Heart right ventricle (tissue), 16 donors: ENCODE measurements at places on chromosomes 3 and 15.

DNA sequence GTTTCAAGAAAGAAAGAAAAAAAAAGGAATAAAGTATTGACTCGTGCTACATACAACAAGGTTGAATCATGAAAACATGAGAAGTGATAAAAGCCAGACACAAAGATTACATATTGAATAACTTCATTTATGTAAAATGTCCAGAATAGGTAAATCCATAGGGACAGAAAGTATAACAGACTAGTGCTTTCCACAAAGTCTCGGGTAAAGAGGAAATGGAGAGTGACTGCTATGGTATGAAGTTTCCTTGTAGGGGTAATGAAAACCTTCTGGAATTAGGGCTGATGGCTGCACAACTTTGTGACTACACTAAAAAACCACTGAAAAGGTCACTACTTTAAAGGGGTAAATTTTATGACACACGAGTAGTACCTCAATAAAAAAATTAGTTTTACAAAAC, 13.0 kb downstream of the LRRFIP2 start:
- H3K4me1 ChIP-seq: peaks cover 13% of the 10 kb centered on the region
- H3K4me3 ChIP-seq: no peak overlapping the region
- DNase-seq: no peak
- no peak overlapping the region for H3K27ac ChIP-seq
- H3K36me3 ChIP-seq: no peaks in the 10 kb centered on the region
- H3K27me3 ChIP-seq: no peaks in the 10 kb centered on the region

GRCh38 chr3:65560901-65561300, 477.8 kb downstream of the MAGI1 start:
- H3K4me1 ChIP-seq: peaks cover 18% of the 10 kb centered on the region
- no peaks in the 10 kb centered on the region for H3K36me3 ChIP-seq
- no peak for DNase-seq
- no peaks in the 10 kb centered on the region for H3K27me3 ChIP-seq

DNA sequence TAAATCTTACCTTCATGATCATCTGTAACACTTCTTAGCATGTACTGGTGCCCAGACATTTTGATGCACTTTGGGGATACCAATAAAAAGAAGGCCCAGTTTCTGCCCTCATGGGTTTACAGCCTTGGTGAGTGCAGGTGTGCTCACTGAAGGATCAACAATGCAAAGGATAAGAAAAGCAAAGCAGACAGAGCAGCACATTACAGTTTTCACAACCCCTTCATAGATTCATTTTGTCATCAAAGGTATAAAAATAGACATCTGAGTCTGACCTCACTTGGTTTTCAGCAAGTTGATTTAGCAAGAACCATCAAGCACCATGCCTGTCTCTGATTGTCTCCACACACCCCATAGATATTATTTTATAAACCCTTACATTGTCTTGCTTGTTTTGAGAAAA, 77.6 kb downstream of the BFSP2 start:
- DNase-seq: no peak
- H3K36me3 ChIP-seq: no peaks in the 10 kb centered on the region
- no peak overlapping the region for H3K27ac ChIP-seq
- H3K27me3 ChIP-seq: no peaks in the 10 kb centered on the region
- peaks cover 12% of the 10 kb centered on the region for H3K4me1 ChIP-seq

GRCh38 chr3:17747174-17747889, 4.9 kb upstream of the TBC1D5 start:
- H3K4me3 ChIP-seq: no peak overlapping the region
- H3K4me1 ChIP-seq: peaks cover 10% of the 10 kb centered on the region
- no peaks in the 10 kb centered on the region for H3K27me3 ChIP-seq
- no peak for DNase-seq
- no peaks in the 10 kb centered on the region for H3K36me3 ChIP-seq

DNA sequence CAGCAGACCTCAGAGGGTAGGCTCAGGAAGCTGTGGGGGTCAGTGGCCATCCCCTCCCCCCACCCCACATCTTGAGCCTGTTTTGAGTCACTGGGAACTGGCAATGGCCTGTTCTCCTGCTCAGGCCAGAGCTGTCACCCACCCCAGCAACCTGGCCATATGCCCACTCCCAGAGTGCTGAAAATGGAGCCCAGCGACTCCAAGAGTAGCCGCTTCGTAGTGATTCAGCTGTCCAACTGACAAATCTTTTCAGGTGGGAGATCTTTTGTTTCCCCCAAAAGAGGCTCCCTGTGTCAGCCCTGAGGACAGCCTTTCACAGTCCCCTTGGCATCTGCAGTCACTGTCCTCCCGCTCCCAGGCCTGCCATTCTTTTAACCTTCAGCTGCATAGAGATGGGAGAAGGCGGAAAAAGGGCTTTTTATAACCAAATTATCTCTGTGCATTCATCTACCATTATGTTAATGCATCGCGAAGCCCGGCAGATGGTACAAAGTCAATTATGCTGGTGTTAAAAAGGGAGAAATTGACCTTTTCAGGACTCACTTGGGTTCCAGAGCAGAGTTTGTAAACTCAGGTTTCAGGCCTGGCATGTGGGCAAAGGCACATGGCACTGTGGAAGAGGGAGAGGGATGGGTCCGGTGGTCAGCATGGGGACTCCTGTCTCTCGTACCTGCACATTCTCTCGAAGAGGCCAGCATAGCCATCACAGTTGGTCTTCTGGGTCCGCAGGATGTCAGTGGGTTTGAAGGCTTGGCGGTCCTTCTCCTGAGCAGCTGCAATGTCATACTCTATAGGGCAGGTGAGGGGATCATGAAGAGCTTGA, 32.1 kb downstream of the KY start:
- no peak overlapping the region for H3K4me3 ChIP-seq
- no peak for DNase-seq
- no peaks in the 10 kb centered on the region for H3K4me1 ChIP-seq
- no peaks in the 10 kb centered on the region for H3K36me3 ChIP-seq
- no peak overlapping the region for H3K27ac ChIP-seq
- H3K27me3 ChIP-seq: no peaks in the 10 kb centered on the region

DNA sequence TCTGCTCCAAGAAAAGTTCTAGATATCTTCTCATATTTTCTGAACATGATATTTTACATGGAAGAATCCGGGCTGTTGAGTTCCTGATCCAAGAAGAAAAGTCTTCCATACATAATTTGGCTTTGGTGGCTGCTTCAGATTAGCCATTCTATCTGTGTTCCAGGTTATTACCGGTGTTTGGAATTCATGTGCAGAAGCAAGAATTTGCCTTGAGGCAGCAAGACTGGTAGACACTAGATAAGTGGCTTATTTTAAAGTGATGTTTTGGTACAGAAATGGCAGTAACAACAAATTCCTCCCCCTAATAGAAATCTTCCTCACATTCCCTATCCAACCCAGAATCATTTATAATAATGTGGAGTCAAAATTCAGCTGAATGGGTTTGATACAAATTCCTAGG, 29.2 kb downstream of the MITF start:
- H3K27me3 ChIP-seq: no peaks in the 10 kb centered on the region
- H3K27ac ChIP-seq: no peak overlapping the region
- no peak for DNase-seq
- peaks cover 31% of the 10 kb centered on the region for H3K4me1 ChIP-seq

- peaks cover 2% of the 10 kb centered on the region for H3K4me1 ChIP-seq
- no peaks in the 10 kb centered on the region for H3K27me3 ChIP-seq
- no peak overlapping the region for H3K4me3 ChIP-seq
- DNase-seq: no peak
- no peak overlapping the region for H3K27ac ChIP-seq
- no peaks in the 10 kb centered on the region for H3K36me3 ChIP-seq
Measured at GRCh38 chr3:152853196-152853595, 18.3 kb downstream of the P2RY1 start.
